ENCODE measurements at places on chromosomes 1 and 21. TPM values are rescaled to one million over a fixed set of nuclear protein-coding genes. Genes with fewer than 3 reads are reported as not detected.

KIAA0040 gene
- not detected for polyA plus RNA-seq

DNA sequence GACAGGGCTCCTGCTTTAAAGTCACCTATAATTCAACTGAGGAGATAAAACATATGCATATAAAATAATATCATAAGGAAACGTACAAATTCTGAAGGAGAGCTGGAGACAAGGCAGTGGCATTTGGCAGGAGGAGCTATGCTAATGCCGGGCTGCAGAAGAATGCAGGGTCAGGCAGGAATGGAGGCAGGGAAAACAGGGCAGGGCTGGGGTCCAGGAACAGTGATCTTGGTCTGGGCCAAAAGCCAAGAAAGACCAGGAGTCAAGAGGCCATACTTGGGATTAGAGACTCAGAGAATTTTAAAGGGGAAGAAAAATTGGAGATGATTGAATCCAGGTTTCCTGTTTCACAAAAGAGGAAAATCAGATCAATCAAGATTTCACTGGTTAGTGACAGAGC is 20.0 kb upstream of the BRDT start:
- no peak for DNase-seq

DNA sequence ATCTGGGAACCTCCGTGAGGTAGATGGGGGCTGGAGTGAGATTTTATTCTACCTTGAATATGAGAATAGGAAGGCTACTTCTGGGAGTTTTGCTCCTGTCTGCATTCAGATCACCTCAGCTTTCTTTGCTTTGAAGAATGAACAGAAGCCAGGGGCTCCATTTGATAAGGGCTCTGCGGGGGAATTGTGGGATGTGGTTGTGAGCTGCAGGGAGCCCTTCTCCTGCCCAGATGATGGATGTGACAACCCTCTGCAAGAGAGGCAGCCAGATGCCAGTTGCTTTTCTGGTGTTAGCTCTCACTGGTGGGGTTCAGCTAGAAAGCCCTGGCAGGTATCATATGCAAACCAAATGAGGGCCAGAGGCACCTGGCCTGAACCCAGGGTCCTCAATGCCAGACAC is 21.5 kb downstream of the IER5 start:
- no peak for DNase-seq

GRCh38 chr1:41249319-41249718 is 7.2 kb upstream of the SCMH1 start:
- DNase-seq = no peak

DNA sequence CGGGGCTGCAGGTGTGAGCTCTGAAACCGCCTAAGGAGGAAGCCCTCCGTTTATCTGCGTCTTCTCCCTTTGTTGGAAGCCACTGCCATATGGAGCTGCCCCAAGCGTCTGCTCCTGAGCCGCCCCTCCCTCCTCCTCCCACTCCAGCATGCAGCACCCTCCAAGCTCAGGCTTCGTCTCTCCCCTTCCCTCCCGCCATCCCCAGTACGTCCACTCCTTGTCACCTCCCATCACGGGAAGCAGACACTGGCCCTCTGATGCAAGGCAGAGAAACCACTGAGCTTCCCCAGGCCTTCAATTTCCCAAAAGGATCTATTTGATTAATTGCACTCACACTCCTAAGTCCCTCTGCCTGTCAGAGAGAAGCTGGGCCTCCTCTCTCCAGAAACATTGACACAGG is 52.5 kb downstream of the NFASC start:
- DNase-seq = no peak

DNA sequence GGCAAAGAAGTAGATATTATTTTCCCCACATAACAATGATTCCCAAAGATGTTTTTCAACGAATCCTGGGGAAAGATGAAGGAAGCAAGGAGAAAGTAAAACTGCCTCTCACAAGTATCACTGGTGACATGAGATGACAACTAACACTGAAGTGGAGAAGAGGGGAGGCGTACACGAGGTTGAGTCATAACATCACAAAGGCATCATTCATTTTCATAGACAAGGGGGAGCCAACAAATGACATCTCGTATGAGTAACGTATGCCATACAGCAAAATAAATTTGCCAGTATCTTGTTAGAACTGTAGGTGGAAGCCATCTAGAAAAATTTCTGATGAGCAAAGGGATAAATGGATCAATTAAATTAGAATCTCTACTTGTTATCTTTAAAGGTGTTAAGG is 56.6 kb downstream of the ATP1B1 start:
- no peak for DNase-seq

GRCh38 chr1:239151937-239152336 is 234.4 kb upstream of the CHRM3 start:
- no peak for DNase-seq

All from AG04450 (cell line).